ENCODE measurements at places on chromosomes 2 and 18.

DNA sequence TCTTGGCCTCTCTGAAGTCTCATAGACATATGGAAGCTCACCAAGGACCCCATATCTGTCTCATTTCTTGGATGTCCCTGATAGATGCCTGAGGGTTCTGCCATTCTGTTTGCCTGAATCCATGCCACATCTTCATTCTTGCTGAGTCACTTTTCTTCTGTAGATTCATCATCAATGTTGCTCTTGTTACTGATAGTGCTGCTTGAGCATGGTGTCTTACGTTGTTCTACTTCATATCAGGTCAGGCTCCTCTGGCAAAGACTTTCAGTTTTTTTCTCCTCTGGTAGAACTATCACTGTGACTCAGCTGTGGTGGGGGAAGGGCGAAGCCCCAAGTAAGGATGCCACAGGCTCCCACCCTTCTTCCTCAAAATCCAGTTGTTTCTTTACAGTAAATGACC is 885.2 kb downstream of the DCDC2C start:
- no peak for DNase-seq

- DNase-seq = no peak
Observed at GRCh38 chr2:107627164-107627563, 199.5 kb upstream of the RGPD4 start.

DNA sequence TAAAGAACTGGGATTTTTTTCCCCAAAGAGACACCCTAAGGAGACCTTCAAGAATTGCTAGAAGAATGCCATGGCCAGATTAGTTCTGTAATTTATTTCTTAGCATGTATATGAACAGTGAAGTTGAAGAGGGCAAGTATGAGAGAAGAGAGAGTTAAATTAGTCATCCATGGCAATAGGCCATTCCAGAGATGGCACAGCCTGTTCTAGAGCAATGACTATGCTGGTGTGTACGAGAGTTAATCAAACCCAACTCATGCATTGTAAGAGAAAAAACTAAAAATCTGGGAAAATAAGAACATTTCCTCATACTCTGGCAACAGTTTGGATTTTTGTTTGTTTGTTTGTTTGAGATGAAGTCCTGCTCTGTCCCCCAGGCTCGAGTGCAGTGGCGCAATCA is 112.1 kb upstream of the PIK3C3 start:
- no peak for DNase-seq

DNA sequence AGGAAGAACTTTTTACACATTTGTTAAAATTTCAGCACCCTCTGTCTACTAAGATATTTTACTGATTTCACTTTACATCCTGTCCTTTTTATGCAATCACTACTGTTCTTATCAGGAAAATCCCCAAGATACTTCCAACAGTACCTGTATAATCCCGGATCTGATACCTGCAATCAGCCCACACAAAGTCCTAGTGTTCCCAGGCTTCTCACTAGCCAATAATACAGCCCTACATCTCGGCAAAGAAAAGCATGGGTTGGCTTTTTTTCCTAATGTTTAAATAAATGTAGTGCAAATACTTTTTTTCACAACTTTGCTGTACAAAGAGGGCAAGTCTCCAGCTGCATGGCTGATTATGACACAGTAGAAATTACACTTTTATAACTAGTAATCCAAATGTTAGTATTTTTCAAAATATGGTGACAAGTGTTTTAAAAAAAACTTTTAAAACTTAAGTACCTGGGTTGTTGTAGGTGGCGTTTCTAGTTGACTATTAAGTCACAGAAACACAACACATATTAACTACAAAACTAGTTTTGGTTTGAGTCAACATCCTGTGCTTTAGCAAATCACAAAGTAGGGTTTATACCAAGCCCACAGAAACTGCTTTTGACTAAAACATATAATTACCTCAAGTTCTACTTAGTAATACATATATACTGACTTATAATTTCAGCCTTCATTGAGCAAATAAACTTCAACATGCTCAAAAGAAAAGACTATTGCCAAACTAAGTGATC is 19.5 kb downstream of the CNOT11 start:
- DNase-seq = no peak

DNA sequence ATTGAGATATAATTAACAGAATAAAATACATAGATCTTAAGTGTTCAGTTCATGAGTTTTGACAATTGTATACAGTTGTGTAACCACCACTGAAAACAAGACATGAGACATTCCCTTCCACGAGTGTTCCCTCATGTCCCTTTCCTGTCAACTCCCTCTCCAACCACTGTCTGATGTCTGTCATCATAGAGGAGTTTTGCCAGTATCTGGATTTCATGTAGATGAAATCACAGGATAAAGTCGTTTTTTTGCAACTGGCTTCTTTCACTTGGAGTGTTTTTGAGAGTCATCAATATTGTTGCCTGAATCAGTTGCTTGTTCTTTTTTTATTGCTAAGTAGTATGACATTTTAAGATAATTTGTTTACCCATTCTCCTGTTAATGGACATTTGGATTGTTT is 52.7 kb downstream of the RBMS1 start:
- DNase-seq = no peak

DNA sequence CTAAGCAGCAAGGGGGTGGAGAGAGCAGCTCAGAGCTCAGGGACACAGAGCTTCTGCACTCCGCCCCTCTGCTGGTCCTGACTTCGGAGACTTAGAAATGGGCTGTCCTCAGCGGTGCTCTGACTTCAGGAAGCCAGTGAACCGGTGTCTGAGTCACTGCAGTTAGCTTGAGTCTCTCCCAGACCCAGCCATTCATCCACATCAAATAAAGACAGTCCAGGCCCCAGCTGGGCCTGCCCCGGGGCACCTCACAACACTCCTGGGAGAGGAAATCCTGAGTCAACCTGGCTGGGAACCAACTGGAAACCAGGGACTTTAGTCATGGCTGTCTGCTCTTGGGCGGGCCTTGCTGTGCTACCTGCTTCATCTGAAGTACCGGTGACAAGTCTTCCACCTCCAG is 5.4 kb upstream of the ITGB6 start:
- DNase-seq = no peak

GRCh38 chr2:235325151-235325550 is 168.7 kb upstream of the AGAP1 start:
- no peak for DNase-seq
